Activated CD4-positive, alpha-beta T cell treated with anti-CD3 and anti-CD28 coated beads, Interleukin-2, amount 10 ng/mL, durations not matched to agents 7 days and 5 days (primary cell): ENCODE measurements at places on chromosomes 3 and 15. TPM values are rescaled to one million over a fixed set of nuclear protein-coding genes. Genes with fewer than 3 reads are reported as not detected.
A peak's percentile ranks its signal among the peaks of the same experiment; 100 is the strongest.

DNA sequence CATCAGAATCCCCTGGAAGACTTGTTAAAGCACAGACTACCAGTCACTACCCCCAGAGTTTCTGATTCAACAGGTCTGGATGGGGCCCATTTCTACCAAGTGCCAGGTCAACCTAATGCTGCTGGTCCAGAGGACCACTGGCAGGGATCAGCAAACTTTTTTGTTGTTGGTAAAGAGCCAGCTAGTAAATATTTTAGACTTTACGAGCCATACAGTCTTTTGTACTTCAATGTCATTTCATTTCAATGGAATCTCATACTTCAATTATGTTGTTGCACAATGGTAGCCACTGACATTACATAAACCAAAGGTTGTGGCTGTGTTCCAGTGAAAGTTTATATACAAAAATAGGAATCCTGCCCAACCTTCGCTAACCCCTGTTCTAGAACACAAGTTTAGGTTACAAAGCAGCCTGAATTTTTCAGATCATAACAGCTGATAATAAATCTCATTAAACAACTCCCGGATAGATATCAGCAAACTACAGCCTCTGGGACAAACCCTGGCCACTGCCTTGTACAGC, 28.7 kb downstream of the ULK4 start:
- no peak overlapping the region for H3K27ac ChIP-seq
- peaks cover 31% of the 10 kb centered on the region for H3K36me3 ChIP-seq
- no peak for DNase-seq
- H3K4me1 ChIP-seq: no peaks in the 10 kb centered on the region
- no peaks in the 10 kb centered on the region for H3K27me3 ChIP-seq
- H3K4me3 ChIP-seq: no peak overlapping the region

GRCh38 chr3:189826566-189826965, 195.4 kb downstream of the TP63 start:
- H3K27ac ChIP-seq: no peak overlapping the region
- H3K4me1 ChIP-seq: no peaks in the 10 kb centered on the region
- H3K36me3 ChIP-seq: no peaks in the 10 kb centered on the region
- no peaks in the 10 kb centered on the region for H3K27me3 ChIP-seq
- H3K4me3 ChIP-seq: no peak overlapping the region

DNA sequence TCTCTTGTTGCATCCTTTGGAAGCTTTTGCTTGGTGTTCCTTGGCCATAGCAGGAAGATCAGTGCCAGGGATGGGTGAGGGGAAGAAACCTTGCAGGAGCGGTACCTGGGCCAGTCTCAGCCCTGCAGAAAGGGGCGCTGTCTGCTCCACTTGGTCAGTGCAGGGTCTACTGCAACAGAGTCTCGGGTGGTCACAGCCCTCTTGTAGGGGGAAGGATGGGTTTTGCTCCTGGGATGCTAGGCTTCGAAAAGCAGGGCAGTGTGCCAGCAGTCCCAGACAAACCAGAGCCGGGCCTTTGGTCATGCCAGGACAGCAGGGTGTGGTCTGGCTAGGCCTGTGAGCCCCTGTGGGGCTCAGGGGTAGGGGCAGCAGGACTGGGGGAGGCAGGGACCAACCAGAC, 186.7 kb downstream of the APBA2 start:
- no peak overlapping the region for H3K27ac ChIP-seq
- no peaks in the 10 kb centered on the region for H3K27me3 ChIP-seq
- no peak overlapping the region for H3K4me3 ChIP-seq
- H3K4me1 ChIP-seq: no peaks in the 10 kb centered on the region

GRCh38 chr3:4491855-4492207, 1.3 kb upstream of the ITPR1 start:
- DNase-seq: no peak
- peaks cover 11% of the 10 kb centered on the region for H3K36me3 ChIP-seq
- H3K4me3 ChIP-seq: peak overlapping the region; percentile 91
- peaks cover 37% of the 10 kb centered on the region for H3K4me1 ChIP-seq
- H3K27ac ChIP-seq: no peak overlapping the region

- H3K27me3 ChIP-seq: no peaks in the 10 kb centered on the region
- DNase-seq: no peak
- no peaks in the 10 kb centered on the region for H3K36me3 ChIP-seq
Observed at GRCh38 chr3:7759630-7760029, 742.0 kb upstream of the LMCD1 start.

DNA sequence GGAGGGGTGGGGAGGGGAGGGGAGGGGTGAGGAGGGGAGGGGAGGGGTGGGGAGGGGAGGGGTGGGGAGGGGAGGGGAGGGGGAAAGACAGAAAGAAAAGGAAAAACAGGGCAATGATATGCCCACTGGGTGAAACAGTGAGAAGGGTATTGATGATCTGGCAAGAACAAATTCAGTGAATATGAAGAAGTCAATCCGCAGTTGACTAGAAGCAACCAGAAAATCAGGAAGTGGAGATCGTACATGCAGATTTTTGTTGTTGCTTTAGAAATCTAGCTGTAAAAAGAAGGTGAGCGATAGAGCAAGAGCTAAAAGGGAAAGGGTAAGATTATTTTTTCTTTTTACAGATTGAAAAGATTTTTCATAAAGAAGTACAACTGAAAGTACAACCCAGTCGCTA, 47.6 kb upstream of the ARF4 start:
- peaks cover 4% of the 10 kb centered on the region for H3K4me1 ChIP-seq
- H3K27ac ChIP-seq: no peak overlapping the region
- DNase-seq: no peak
- peaks cover 55% of the 10 kb centered on the region for H3K36me3 ChIP-seq
- H3K27me3 ChIP-seq: no peaks in the 10 kb centered on the region
- H3K4me3 ChIP-seq: no peak overlapping the region

DNA sequence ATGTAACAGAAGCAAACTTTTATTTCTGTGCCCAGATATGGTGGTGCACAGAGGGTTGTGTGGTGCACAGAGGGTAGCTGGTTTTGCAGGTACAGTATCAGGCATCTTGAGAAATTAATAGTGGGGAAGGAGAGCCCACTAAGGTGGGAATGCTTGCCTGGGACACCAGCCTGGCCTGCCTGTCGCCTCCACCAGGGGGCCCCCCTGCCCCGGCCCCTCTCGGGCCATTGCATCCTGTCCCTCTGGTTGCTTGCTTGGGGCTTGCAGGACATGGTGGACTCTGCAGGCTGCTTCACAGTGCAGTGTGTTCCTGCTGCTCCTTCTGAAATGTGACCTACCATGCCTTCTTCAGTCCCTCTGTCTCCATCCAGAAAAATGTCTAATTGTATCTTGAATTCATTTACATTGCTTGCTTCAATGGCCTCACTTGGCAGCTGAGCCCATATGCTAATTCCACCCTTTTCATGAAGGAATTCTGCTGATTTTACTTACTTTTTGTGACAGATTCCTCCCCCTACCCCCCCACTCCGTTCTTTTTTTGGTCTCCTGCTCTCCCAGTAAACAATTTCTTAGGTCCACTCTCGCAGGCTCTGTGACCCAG, 73.6 kb downstream of the EEFSEC start:
- H3K4me3 ChIP-seq: no peak overlapping the region
- H3K27ac ChIP-seq: no peak overlapping the region
- no peaks in the 10 kb centered on the region for H3K27me3 ChIP-seq

GRCh38 chr3:122937745-122938144, 89.8 kb downstream of the SEMA5B start:
- H3K27ac ChIP-seq: no peak overlapping the region
- H3K27me3 ChIP-seq: peaks cover 9% of the 10 kb centered on the region
- no peak overlapping the region for H3K4me3 ChIP-seq
- DNase-seq: no peak
- H3K4me1 ChIP-seq: peaks cover 3% of the 10 kb centered on the region

DNA sequence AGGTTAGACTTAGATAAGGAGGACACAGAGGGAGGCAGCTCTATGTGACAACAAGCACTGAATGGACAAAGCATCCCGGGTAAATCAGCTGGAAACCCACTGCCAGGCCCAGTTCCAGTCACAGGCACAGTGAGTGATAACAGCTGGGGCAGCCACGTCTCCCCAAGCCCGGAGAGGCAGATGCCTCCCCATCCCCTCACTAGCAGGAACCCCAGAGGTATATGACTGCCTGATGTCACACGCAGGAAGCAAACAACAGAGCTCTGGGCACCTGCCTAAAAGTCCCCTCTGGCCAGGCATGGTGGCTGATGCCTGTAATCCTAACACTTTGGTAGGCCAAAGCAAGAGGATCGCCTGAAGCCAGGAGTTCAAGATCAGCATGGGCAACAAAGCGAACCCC, 18.2 kb downstream of the C15orf62 start:
- no peaks in the 10 kb centered on the region for H3K27me3 ChIP-seq
- no peaks in the 10 kb centered on the region for H3K36me3 ChIP-seq
- no peak for DNase-seq
- H3K4me1 ChIP-seq: peaks cover 23% of the 10 kb centered on the region
- H3K4me3 ChIP-seq: no peak overlapping the region

- no peak overlapping the region for H3K4me3 ChIP-seq
- peaks cover 16% of the 10 kb centered on the region for H3K36me3 ChIP-seq
- H3K27ac ChIP-seq: peak overlapping the region; percentile 32
- H3K4me1 ChIP-seq: peaks cover 56% of the 10 kb centered on the region
- no peak for DNase-seq
Observed at GRCh38 chr3:101833446-101833974, 15.8 kb upstream of the NFKBIZ start.

DNA sequence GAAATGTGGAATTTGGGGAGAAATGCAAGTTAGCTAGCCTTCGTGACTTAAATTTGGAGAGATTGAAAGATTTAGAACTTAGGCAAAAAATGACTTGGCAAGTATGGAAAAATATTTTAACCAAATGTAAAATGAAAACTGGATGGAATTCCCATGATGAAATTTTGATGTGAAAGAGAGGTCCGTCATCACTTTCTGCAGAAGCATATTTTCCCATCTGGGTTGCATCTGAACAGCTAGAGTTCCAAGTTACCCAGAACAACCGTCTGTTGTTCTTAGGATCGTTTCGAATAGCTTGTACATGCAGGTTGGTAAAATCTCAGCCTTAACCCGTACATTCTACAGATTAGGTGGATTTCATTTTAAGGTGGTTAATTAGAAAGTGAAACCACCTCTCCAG, 136.3 kb downstream of the GHSR start:
- H3K4me1 ChIP-seq: peaks cover 2% of the 10 kb centered on the region
- no peak for DNase-seq
- H3K36me3 ChIP-seq: peaks cover 6% of the 10 kb centered on the region
- H3K4me3 ChIP-seq: no peak overlapping the region

DNA sequence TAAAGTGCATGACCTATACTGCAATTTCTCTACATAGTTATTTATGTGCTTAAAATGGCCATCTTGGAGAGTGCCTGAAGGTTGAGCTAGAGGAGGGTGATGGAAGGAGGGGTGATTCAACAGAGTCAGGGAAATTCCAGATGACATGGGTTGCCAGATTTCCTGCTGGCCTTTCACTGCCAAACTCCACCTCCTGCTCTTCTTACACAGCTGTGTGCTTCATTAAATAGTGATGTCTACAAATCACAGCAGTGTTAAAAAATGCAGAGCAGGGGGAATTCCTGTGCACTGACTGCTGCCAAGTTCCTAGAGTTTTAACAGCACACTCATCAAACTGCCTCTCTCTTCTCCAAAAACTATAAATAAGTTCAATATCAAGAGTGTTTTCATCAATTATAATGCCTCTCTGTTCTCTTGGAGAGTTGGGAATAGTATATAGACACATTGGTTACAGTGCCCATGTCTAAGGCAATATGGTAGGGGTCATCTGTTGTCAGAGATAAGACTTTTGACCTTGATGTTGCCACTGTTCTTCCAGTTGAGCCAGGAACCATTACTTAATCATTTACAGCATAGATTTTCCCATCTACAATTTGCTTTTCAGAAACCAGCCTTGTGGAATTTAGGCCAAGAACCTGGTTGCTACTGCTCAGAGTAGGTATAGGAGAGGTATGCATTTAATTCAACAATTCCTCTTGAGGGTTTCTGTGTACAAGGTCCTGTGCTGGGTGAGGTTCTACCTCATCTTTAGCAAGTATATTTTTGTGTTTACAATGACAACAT, 79.6 kb downstream of the TP63 start:
- no peaks in the 10 kb centered on the region for H3K27me3 ChIP-seq
- H3K4me3 ChIP-seq: no peak overlapping the region
- H3K4me1 ChIP-seq: peaks cover 19% of the 10 kb centered on the region
- no peak for DNase-seq
- no peaks in the 10 kb centered on the region for H3K36me3 ChIP-seq

DNA sequence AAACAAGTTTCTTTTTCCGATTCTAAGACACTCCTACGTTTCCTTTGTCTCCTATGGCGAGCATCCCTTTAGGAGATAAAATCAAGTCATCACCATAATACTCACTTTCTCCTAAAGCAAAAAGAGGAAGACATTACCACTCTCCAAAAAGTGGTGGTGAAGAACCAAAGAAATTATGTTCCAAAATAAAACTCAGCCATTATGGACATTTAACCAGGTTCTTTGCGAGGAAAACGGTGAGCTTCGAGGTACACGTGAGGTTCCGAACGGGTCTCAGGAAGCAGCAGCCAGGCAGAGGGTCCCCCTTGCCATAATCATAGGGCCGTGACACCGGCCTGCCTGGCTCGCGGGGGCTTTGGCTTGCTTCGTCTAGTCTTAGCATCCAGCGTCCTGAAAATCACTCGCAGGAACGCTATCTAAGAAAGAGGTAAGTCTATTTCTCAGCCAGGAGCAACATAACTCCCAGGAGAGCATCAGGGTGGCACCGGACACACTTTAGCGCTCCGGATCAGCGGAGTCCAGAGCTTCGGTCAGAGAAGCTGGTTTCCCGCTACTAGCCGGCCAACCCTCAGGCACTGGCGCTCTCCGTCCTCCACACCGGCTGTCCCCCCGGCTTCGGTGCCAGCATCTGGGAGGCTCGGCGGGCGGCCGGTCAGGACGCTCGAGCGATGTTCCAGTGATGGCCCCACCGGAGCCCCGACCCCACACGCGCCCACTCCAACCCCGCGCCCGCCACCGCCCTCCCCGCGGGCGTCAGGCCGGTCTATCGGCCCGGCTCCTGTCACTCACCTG, 581 bp downstream of the IP6K1 start:
- peaks cover 17% of the 10 kb centered on the region for H3K36me3 ChIP-seq
- H3K4me1 ChIP-seq: peaks cover 31% of the 10 kb centered on the region
- H3K27me3 ChIP-seq: peaks cover 3% of the 10 kb centered on the region

GRCh38 chr3:63768386-63768785, 50.7 kb upstream of the C3orf49 start:
- H3K36me3 ChIP-seq: no peaks in the 10 kb centered on the region
- no peaks in the 10 kb centered on the region for H3K27me3 ChIP-seq
- no peak overlapping the region for H3K4me3 ChIP-seq
- DNase-seq: no peak
- no peaks in the 10 kb centered on the region for H3K4me1 ChIP-seq

Gene ABHD5
- 13.9 TPM for total RNA-seq

Gene THSD4
- total RNA-seq: not detected

Gene AMT
- 6.2 TPM for total RNA-seq

Gene DUOX2
- 0.02 TPM for total RNA-seq

Gene CPNE9
- total RNA-seq: 0.25 TPM

Gene GOLGA8J
- total RNA-seq: not detected

Gene ARPP21
- total RNA-seq: not detected

Gene DPPA4
- not detected for total RNA-seq

Gene LYZL4
- total RNA-seq: not detected

Gene CCDC13
- total RNA-seq: 0.60 TPM

Gene TMEM89
- total RNA-seq: 0.32 TPM

Gene ARPC4
- 299 TPM for total RNA-seq

Gene PKM
- 1,098 TPM for total RNA-seq

Gene TMEM158
- total RNA-seq: 0.54 TPM
